Stimulated activated CD4-positive, alpha-beta T cell treated with anti-CD3 and anti-CD28 coated beads, Interleukin-2, amount 100 ng/mL, for 24 hours (primary cell): ENCODE measurements at places on chromosomes 1 and 21.

DNA sequence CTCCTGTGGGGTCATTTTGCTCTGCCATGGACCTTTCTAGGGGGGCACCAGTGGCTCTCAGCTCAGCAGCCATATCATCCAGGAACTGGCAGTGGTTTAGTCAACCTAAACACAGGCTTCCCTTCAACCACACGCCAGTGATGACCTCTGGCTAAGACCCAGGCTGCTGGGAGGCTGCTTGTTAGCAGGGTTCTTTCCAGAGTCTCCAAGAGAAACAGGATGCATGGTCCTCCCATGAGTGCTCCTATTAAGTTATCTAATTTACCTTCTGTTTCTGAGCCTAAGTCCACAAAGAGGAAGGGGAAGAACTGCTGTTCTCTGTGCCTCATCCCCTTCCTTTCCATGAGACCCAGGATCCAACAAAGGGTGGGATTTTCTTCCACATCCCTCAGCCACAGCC lies 137.3 kb upstream of the PLXNA2 start:
- no peak for DNase-seq

GRCh38 chr1:40703316-40703715 lies 11.8 kb downstream of the NFYC start:
- DNase-seq = no peak

GRCh38 chr1:211606332-211606913 lies 27.5 kb upstream of the SLC30A1 start:
- peak; percentile 12 for DNase-seq

GRCh38 chr1:48493970-48494769 lies 22.2 kb upstream of the SPATA6 start:
- no peak for DNase-seq

DNA sequence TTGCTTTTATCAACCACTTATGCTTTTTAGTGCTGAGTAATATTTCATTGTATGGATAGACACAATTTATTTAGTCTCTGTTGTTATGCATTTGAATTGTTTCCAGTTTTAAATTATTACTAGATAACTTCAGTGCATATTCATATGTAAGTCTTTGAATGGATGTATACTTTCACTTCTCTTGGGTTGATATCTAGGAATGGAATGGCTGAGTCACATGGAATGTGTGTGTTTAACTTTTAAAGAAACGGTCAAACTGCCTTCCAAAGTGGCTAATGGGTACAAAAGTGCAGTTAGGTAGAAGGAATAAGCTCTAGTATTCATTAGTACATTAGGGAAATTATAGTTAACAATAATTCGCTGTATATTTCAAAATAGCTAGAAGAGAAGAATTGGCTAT lies 82.4 kb downstream of the NPHS2 start:
- DNase-seq = no peak

DNA sequence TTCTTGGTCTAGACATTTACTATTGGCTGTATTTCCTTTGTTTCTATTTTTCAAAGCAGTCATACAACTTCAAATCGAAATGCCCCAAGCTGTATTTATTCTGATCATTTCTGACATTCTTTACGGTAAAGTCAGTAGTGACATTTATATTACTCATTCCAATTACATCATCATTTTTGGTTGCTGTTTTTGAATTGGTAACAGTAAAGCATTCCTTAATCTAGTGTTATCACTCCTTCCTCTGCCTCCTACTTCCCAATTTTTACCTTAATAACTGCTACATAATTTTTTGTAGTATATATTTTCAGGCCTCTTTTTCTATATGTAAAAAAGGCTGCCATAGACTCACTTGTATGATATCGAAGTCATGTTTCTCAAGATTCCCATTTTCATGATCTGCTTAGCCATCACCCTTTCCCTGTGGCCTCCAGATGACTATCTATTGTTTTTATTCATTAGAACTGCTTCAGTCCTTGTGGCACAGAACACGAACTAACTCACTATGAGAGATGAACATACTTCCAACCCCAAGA lies 167.2 kb downstream of the RUNX1 start:
- DNase-seq = no peak

DNA sequence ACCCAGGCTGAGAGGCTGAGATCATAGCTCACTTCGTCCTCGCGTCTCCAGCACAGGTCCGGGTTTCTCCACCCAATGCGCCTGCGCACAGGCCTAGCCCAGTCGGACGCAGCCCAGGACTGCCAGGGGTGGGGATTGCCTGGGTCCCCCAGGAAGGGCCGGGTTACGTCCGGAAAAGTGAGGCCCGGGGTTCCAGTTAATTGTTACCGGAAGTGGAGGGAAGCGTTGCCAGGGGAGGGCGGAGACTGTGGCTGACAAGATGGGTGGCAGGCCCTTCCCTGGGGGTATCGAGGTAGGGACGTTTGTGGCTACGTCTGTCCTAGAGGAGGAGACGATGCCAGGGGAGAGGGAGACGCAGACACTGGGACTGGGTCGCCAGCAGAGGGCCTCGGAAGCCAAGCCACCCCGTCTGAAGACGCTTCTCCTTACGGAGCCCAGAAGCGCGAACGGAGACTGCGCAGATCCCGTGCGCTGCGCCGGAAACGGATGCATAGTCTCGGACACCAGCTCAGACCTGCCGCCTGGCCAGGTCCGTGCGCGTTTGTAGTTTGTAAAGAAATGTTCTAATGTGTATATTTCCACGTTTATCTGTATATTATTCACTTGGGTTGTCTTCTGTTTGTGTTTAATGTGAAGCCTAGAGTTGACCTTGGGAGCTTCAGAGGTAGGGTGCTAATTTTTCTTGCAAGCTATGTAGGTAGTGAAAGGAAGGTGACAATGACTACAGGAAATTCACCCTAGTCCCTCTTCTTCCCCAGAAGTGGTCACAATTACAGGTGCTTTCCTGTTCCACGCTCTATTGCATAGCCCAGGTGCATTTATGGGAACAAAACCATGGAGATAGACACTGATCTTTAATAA lies 7.3 kb downstream of the RSRP1 start:
- DNase-seq = peak; percentile 94
